ENCODE measurements at places on chromosomes 3 and 15.

DNA sequence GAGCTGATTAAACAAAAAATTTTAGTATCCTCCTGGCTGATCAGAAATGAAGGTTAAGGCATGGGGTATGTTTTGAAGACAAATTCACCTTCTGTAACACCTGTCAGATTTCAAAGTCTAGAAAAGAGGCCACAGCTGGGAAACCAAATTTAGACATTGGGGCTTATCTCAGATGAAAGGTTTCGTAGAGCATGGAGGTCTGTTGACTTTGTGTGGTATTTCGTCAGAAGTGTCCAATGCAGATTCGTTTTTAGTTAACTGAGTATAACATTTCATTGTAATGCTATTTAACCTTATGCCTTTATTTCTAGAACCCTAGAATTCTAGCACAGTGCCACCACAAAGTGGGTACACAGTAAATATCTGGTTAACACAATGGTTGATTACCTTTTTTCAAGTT is 61.7 kb downstream of the FNDC3B start:
- DNase-seq = no peak

GRCh38 chr3:8524249-8524648 is 22.6 kb downstream of the LMCD1 start:
- peak; percentile 3 for DNase-seq

GRCh38 chr3:57279685-57280084 is 12.8 kb downstream of the ASB14 start:
- DNase-seq = no peak

- peak; percentile 85 for DNase-seq
These were observed 79.6 kb downstream of the MLH1 start for GRCh38 chr3:37072892-37073291.

DNA sequence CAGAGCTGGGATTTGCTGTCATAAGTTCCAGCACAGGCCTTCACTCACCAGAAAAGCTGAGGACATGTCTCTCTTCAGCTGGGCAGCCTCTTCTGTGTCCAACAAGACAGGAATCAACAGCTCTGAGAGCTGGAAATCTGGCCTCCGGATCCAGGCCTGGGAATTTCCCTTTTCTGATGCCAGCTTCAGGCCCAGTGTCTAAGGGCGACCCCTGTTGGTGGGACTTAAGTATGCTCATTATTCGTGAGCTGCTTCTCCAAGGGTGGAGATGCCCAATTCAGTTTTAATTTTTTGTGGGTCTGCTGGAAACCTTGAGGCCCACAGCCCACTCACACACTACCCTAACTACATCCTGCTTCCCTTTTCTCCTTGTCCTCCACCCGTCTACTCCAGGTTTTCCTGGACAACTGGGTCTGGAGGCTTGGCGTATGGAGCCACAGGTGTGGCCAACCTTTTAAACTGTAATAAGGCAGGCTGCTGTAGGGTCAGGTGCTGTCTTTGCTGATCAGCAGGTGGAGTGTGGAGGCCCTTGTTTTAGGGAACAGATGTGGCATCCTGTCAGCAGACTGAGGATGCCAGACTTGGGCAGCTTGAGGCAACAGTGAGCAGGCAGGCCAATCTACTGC is 2.6 kb upstream of the CEMIP start:
- peak; percentile 77 for DNase-seq

DNA sequence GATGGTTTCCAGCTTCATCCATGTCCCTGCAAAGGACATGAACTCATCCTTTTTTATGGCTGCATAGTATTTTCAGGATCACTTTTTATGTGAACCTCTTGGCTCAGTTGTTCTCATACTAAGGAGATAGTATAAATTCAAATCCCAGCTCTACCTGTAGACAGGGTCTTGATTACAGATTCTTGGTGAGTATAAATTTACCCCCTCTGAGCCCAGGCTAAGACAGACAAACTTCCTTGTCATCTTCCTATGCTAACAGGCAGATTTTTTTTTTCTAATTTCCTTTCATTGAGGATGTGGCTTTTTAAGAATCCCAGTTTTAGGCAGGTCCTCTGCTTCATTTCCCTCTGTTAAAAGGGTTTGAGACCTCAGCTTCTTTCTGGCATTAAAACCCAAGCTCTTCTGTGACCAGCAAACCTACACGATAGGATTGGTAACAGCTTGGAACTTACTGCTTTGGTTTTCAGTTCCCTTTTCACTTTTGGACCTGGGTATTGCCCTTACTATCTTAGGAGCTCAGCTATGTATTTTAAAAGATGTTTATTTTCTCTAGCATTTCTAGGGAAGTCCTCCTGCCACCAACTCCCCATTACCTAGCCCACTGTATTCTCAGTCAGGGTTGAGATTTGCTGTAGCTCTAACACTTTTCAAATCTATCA is 72.5 kb downstream of the VPS8 start:
- no peak for DNase-seq

DNA sequence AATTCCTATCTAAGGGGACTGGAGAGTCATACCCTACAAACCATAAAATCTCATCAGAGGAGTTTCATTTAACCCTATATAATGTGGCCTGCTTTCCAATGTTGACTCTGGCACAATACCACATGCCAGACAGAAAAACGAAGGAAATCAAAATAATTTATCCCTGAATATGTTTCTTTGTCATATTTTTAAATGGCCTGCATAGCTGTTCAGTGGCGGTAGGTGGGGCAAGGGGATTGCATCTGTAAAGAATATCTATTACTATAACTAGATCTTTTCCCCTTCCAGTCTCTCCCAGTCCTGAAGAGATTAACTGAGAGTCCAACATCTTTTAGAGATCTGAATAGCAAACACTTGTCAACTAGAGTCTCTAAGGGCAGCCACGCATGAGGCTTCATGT is 278.1 kb upstream of the CTNNB1 start:
- no peak for DNase-seq

GRCh38 chr3:133917144-133917543 is 21.5 kb upstream of the RAB6B start:
- no peak for DNase-seq
